ENCODE measurements at places on chromosomes 7 and 10.

- DNase-seq: no peak
These were observed 4.8 kb upstream of the GCK start for GRCh38 chr7:44194069-44194468.

DNA sequence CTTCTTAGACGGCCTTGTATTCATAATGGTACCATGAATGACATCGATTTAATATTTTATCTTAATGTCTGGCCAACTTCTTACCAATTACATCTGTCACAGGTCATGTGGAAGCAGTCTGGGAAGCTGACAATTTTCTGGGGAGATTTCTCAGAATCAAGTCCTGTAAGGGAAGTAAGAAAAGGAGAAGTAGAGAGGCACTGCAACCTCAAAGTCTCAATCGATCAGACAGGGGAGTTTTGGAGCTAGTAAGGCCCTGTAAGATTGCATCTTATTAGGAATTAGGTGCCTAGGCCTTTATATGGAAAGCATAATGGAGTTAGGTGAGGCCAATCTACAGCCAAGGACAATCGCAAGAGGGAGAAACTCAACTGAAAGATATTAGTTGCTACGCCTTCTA lies 694.6 kb upstream of the SORCS1 start:
- DNase-seq: no peak

- no peak for DNase-seq
These were observed 629.4 kb upstream of the KCND2 start for GRCh38 chr7:119643558-119643957.

DNA sequence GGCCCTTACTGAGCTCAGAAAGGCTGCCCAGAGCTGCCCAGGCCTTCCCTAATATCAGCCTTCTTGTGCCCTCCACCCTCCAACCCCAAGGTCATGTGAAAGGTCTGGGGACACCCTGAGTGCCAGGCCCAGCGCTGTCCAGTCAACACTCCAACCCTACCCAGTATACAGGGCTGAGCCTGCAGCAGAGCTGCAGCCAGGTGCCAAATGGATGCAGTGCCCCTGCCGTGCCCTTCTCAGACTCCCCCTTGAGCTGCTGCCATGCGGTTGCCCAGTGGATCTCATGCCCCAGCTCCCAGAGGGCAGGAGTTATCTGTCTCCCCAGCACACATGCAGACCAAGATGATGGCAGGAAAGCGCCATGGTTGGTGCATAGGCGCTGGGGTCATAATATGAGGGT lies 61.5 kb downstream of the ZMIZ1 start:
- no peak for DNase-seq

DNA sequence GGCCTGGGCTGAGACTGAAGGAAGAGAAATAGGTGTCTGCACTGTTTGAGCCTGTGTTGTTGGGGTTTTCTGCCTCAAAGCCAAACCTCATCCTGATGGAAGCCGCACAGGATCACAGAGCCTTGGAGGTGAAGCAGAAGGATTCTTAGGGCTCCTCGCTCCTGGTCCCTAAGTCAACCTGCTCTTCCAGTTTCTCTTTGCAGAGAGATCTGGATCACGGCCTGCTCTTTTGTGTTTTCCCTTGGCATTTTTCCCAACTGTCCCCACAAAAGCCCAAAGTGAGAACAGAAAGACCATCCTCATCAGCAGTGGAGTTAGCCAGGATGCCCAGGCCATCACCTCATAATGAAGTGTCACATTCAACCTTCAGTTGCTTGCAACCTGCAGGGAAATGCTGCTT lies 20.3 kb upstream of the PPIA start:
- DNase-seq: no peak

GRCh38 chr7:100563100-100563564 lies 10.6 kb downstream of the SAP25 start:
- DNase-seq: no peak

GRCh38 chr10:94725871-94726270 lies 36.6 kb upstream of the CYP2C19 start:
- DNase-seq: no peak

- no peak for DNase-seq
These were observed 2.0 kb upstream of the AASS start for GRCh38 chr7:122145937-122146645.

DNA sequence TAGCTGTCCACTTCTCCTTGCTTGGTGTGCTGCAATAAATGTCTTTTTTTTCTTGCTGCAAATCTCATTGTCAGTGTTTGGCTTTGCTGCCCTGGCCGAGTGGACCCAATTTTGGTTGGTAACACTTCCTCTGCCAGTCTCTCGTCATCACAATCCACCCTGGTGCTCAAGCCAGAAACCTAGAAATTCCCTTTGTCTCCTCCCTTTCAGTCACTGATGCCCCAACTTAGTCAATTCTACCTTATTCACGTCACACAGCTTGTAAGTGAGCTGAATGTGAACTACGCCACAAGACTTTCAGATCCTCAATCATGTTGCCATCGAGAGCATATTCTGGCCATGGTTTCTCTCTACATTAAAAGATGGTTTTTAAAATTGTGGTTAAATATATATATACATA lies 13.0 kb upstream of the FRA10AC1 start:
- peak; percentile 9 for DNase-seq

- no peak for DNase-seq
These were observed 23.7 kb downstream of the GBF1 start for GRCh38 chr10:102269017-102269416.

DNA sequence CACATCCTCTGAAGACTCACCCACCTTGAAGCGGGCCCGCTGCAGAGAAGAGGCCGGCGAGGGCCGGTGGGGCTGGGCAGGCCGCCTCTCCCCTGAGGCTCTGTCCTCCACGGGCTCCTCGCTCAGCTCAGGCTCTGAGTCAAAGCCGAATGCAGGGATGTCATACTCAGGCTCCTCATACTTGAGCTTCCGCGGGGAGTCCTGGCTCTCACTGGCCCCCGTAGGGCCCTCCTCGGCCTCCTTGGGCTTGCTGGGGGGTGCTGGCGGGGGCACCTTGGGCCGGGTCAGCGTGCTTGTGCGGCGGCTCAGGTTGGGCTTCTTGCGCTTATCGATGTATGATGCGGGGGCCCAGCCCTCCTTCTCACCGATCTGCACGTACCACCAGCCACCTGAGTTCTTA lies 109.9 kb downstream of the NEURL1 start:
- no peak for DNase-seq

DNA sequence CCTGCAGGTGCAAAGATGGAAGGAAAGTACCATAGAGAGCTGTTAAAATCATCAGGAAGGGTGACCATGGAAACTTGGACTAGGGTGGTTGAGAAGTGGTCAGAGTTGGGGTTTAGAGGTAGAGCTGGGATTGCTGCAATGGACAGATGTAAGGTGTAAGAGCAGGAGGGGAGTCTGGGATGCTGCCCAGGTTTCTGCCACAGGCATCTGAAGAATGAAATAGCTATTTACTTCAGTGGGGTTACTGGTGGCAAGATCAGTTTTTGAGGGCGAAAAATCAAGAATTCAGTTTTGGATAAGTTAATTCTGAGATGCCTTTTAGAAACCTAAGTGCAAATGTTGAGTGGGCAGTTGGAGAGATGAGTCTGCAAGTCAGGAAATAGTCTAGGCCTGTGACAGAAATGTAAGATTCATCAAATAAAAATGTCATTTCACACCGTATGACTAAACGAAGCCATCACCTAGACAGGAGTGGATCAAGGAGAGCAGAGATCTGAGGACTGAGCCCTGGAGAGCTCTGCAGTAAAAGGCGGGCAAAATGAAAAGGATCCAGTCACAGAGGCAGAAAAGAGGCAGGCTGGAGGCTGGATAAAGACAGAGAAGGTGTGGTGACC lies 22.7 kb upstream of the TOMM7 start:
- DNase-seq: no peak

GRCh38 chr7:66454600-66455225 lies 174.0 kb upstream of the KCTD7 start:
- no peak for DNase-seq

DNA sequence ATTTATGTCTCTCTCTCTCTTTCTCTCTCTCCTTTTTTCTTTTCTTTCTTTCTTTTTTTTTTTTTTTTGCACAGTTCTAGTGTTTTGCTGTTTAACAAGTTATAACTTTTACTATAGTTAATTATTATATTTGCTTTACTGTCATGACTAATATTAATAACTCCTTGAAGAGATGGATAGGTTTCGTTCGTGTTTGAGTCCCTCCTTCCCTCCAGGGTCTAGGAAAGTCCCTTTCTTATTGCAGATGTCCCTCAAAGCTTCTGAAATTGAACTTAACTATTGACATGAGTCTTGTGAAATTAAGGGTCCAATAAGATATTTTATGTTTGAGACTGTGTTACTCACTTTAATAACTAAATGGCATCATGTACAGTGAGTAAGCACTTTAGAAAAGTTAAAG lies 131.4 kb downstream of the PLXDC2 start:
- DNase-seq: no peak

- no peak for DNase-seq
These were observed 339.9 kb upstream of the ADARB2 start for GRCh38 chr10:2077231-2077630.

- no peak for DNase-seq
These were observed 23.4 kb upstream of the AKR1C3 start for GRCh38 chr10:5070648-5071410.

DNA sequence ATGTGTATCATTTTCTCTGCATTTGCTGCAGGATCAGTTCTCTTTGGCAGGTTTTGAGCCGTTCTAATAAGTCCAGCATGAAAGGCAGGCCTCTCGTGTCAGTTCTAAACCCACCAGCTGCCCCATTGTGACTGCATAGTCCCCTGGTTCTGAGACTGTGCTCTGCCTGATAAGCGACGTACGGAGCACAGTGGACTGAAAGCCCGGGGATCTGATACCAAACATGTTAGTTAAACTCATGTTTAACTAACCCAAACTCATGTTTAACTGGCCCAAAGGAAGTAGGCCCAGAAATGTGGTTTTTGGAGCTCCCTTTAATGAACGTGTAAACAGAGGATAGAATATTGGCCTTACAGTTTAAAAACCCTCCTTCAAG lies 98.0 kb upstream of the PDCD4 start:
- DNase-seq: no peak

DNA sequence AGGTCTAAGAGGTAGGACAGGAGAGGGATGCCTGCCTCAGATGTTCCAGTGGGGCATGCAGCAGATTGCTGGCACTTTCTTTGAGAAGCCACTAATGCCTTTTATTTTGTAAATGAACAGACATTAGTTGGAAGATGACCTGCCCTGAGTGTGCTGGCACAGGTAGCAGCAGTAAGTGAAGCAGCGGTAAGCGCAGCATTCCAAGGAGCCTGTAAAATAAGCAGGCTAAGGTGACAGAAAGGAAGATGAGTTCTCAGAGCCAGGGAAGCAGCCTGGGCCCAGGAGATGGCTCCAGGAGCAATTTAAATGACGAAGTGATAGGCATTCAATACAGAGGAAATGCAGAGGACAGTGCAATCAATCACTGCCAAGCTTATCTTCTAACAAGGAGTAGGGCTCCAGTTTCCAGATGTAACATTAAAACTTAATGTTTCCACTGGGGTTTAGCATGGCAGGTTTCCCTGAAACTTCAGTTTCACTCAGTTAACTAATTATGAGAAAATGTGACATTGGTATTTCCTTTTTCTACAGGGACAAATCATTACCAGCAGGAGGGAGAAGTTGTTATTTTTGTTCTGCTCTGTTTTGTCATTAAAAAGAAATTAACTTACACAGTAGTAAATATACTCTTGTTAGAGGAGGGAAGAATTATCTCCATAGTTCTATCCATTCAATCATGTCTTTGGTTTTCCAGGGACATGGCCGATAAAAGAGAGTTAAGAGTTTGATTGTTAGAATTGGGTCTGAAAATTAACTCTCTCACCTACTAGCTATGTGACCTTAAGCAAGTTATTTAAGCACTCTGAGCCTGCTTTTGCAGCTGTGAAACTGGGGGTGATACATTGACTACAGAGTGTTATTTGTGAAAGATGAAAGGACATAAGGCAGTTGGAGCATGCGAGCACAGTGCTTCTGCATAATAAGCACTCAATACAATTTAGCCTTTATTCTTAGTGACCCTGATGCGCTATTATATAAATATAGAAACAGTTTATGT lies 96.6 kb upstream of the PTN start:
- DNase-seq: no peak

DNA sequence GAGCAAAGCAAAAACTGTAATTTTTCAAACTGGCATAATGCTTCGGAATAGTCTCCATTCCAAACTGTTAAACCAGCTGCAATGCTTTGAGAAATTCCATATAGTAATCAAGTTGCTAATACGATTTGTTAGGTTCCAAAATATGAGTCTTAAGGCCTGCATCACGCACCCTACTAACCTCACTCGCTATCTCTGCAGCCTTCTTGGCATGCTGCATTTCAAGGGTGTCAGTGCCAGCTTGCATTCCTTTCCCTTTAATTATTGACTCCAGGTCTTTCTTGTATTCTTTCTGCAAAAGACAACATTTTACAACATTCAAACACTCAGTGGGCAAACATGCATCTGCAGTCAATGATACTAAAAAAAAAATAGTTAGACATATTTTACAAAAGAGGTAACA lies 61.8 kb downstream of the NEBL start:
- DNase-seq: no peak

GRCh38 chr7:40331915-40332314 lies 197.1 kb downstream of the SUGCT start:
- DNase-seq: no peak

- no peak for DNase-seq
These were observed 63.5 kb upstream of the SH2B2 start for GRCh38 chr7:102223184-102223583.

DNA sequence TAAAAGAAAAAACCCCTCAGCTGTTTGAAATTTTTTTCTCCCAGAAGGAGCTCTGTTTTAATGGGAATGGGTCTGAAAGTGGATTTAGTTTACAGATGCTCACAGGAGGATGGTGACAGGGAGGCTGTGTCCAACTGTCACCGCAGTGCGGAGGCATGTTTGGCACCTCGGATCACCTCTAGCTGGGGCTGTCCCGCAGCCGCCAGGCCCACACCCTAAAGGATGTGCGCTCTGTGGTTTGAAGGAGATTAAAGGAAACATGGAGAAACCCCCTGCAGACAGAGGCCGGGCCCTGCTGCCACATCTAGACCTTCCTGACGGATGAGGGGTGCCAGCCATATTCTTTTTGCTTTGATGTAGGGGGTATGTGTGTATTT lies 160.6 kb downstream of the DNAJB6 start:
- DNase-seq: no peak

DNA sequence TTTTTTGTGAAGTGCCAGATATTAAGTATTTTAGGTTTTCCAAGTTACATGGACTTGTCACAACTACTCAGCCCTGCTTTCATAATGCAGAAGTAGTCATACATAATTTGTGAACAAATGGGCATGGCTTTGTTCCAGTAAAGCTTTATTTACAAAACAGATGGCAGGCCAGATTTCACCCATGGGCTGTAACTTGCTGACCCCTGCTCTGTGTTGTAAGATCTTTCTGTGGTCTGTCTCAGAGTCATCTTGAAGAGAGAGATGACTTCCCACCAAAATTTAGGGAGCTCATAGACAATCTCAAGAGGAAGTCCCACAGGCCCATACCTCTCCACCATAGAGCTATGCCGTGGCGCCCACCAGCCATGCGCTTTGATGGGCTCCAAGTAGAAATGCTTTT lies 616.1 kb downstream of the LRMDA start:
- no peak for DNase-seq

DNA sequence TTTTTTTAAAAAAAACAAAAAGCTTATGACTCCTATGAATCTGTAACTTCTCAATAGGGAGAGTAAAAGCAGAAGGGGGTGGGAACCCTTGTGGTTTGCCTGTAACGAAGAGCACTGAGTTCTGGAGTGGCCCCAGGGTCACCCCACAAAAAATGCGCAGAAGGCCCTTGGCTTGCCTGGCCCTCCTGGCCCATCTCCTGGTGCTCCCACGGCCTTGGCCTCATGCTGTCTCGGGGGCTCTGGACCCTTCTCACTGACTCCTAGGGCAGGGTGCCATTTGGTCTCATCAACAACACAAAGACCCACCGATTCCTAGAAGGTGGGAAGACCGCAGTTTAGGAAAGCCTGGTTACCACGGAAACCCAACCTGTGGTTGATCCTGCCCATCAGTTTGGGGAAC lies 40.8 kb downstream of the ZNF467 start:
- no peak for DNase-seq
